Fibroblast of skin of right biceps (primary cell): ENCODE measurements at places on chromosomes 7 and 10.

GRCh38 chr7:139663608-139664177 is 114.1 kb downstream of the HIPK2 start:
- DNase-seq: no peak

GRCh38 chr10:96548589-96548988 is 34.9 kb upstream of the TLL2 start:
- peak; percentile 3 for DNase-seq

DNA sequence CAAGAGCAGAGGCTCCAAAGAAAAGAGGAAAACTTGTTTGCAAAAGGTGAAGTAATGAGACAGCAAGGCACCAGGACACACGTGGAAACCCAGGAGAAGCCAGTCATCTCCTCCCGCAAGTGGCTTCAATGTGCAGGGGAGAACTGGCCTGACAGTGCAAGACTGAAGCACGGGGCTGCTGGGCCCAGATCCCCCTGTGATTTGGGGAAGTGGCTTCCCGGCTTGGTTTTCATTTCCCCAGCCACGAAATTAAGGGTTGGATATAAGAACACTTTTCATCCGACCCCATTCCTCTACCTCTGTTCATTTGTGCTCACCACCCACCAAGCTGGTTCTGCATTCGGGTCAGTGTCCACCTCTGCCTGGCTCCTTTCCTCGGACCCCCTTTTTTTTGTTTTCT is 306.4 kb downstream of the FGFR2 start:
- no peak for DNase-seq

- no peak for DNase-seq
These were observed 91.6 kb downstream of the AKR1D1 start for GRCh38 chr7:138167869-138168296.

GRCh38 chr10:1015688-1016087 is 10.0 kb downstream of the IDI2 start:
- DNase-seq: no peak

- no peak for DNase-seq
These were observed 7.0 kb downstream of the PTF1A start for GRCh38 chr10:23198940-23199767.

DNA sequence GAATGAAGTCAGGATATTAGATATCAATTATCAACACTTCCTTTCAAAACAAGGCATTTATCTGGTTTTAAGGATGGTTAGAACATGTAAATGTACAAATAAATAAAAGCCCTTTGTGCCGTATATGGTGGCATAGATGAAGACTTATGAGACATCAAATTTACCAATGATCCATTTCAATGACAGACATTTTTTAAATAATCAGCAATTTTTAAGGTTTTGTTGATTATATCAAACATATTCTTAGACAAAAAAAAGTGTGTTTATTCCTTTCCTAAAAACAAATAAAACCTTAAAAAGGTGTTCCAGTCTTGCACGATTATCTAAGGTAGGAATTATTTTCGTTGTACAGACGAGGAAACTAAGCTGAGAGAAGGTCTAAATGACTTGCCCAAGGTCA is 13.8 kb downstream of the APBB1IP start:
- DNase-seq: no peak

- no peak for DNase-seq
These were observed 190.9 kb upstream of the YAE1 start for GRCh38 chr7:39375047-39375873.

DNA sequence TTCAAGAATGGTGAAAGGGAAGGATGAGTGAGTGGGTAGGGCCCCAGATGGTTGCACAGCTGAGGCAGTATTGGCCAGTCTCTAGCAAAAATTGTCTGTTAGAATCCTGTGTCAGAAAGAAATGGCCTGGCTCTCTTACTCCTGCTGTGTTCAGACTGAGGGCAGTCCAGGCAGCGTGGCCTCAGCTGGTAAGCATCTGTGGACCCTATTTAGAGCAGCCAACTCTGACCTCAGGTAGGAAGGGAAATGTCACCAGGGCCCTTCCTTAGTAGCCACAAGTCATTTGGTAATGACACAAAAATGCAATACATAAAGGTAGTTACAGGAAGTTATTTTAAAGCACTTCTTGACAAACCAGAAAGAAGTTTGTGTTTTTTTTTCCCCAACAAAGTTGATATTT is 1194.7 kb downstream of the CNTNAP2 start:
- DNase-seq: no peak

- DNase-seq: peak; percentile 84
These were observed 1.5 kb downstream of the LIPK start for GRCh38 chr10:88707429-88708155.

DNA sequence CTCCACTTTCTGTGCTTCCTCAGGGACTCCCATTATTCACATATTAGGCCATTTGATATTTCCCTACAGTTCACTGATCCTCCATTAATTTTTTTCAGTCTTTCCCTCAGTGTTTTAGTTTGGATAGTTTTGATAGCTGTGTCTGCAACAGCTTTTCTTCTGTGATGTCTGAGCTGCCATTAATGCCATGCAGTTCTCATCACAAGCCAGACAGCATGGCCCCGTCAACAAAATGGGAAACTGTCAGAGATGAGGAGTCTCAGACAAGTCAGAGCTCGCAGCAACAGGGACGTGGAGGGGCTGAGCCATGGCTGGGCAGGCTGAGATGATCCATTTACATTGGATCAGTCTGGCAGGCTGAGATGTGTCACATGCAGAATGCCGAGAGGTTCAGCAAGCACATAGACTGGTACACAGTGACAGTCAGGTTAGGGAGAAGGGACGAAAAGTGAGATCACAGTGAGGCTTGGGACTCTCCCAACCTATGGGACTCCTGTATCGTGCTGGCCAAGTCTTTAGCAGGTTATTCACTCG is 65.4 kb downstream of the NPS start:
- DNase-seq: no peak

GRCh38 chr10:62613424-62613823 is 191.1 kb upstream of the ADO start:
- DNase-seq: peak; percentile 84

DNA sequence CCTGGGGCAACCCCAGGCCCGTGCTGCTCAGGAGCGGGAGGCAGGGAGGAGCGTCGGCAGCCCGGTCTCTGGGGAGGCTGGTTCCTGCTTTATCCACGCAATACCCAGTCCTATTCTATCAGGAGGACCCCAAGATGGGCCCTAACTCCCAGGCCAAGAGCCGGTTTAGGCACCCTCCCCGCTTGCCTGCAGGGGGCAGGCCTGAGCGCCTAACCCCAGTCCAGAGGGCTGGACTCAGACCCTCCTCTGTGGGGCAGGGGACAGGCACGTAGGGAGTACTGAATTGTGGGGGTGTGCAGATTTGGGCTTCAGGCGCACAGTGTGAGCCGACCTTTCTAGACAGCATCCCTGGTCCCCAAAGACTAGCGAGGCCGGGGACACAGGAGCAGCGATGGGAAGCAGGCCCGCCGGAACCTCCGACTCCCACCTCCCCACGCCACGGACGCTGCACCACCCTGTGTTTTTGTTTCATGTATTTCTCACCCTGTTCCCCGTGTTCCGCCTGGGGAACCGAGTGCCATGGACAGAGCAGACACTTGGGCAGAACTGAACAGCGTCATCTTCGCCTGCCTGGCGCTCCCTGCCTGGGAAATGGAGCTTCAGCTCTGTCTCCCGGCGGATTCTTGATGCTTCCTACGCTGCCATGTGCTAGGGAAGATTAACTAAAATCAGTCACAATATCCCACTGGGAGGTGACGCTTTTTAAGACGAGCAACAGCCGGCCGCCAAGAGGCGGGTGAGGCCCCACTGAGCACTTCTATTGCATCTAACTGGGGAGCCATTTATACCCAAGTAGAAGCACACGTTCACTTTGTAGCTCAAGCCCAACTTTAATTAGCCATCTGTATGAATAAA is 5.3 kb downstream of the NUDT1 start:
- no peak for DNase-seq

- no peak for DNase-seq
These were observed 74.9 kb upstream of the NRBF2 start for GRCh38 chr10:63058236-63058635.

- no peak for DNase-seq
These were observed 835.0 kb upstream of the COBL start for GRCh38 chr7:52151559-52151958.

GRCh38 chr10:86372784-86373239 is 6.2 kb upstream of the GRID1 start:
- DNase-seq: no peak

- DNase-seq: peak; percentile 95
These were observed 119.1 kb upstream of the JCAD start for GRCh38 chr10:30178356-30178964.

GRCh38 chr7:82162289-82162688 is 281.3 kb downstream of the CACNA2D1 start:
- peak; percentile 14 for DNase-seq

DNA sequence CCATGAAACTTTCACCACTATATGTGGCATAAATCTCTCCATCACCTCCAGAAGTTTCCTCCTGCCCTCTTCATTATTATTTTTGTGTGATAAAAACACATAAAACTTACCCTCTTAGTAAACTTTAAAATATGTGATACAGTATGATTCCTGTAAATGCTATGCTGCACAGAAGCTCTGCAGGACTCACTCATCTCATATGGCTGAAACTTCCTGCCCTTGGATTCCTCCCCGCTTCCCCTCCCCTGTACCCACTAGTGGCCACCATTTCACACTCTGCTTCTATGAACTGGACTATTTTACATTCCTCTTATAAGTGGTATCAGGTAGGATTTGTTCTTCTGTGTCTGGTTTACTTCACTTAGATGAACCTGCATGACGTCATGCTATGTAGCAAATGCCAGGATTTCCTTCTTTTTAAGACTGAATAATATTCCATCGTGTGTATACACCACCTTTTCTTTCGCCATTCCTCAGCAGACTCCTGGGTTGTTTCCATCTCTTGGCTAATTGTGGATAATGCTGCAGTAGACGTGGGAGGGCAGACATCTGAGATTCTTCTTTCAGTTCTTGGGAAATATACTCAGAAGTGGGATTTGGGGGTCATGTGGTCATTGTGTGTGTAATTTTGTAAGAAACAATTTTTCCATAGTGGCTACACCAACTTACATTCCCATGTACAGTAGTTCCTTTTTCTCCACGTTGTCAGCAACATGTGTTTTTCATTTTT is 335.2 kb downstream of the SDK1 start:
- DNase-seq: peak; percentile 2

DNA sequence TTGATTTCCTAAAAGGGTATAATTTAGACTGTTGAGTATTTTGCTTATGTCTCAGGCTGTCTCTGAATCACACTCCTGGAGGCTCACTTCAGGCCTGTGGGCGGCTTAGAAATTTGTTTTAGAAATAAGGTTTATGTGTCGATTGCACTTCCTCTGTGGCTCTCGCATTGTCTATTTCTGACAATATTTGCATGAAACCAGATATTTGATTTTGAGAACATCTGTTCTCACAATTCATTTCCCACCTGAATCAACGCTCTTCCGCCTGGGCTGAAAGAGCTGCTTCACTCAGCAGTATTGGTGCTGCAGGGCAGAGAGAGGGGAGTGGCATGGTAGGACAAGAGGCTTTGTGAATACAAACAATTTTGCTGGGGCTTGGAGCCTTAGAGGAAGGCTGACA is 262.0 kb downstream of the ADRA2A start:
- no peak for DNase-seq

DNA sequence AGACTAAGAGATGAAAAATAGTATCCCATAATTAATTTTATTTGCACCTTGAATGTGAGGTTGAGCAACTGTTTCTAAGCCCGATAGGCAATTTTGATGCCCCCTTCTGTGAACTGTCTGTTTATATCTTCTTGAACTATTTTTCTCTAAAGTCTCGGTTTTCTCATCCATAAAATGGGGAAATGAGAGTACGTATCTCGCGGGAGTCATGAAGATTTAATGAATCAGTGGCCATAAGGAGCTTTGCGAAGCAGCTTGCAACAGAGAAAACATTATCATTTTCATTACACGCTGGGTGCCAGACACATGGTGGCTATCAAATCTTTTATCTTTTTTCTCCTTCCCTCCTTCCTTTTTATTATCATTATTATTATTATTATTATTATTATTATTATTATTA is 108.1 kb upstream of the CARD11 start:
- DNase-seq: no peak

- no peak for DNase-seq
These were observed 109.1 kb downstream of the POU6F2 start for GRCh38 chr7:39086638-39087360.

DNA sequence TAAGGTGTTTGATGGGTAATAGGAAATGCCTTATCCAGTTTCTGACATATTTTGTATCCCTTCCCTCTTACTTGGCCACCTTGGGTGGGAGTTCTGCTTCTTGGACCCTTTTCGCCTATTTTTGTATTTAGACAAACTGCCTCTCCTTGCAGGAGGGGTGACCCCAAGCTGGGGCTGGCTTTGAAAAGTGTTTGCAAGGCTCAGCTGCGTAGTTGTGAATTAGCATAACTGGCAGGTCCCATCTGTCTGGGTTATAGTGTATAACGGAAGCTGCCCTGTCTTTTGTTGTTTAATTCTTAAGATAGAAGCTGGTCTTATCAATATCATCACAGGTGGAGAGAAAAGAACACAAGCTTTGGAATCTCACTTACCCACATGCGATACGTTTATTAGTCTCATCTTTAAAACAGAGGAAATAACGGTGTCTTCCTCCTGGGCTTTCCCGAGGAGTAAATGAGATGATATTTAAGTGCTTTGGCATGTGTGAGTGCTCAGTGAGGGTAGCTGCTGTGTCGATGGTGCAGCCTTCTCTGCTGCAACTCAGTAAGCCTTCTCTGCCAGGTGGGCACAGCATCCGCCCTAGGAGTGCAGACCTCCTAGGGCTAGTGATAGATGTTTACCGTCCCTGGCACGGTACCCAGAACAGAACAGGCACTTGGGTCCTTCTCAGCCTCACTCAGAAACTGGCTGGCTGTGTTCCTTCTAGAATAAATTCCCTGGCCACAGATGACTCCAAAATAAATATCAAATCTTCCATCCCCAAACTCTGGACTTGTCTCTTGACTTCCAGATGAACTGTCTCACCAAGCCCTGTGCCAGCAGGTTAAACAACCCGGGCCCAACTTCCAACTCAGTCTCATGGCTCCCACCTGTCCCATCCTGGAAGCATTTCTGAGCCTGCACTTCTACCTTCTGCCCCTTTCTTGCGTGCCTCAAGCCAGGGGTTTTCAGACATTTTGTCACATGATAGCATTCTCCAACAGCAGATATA is 227.3 kb downstream of the GFRA1 start:
- DNase-seq: no peak

DNA sequence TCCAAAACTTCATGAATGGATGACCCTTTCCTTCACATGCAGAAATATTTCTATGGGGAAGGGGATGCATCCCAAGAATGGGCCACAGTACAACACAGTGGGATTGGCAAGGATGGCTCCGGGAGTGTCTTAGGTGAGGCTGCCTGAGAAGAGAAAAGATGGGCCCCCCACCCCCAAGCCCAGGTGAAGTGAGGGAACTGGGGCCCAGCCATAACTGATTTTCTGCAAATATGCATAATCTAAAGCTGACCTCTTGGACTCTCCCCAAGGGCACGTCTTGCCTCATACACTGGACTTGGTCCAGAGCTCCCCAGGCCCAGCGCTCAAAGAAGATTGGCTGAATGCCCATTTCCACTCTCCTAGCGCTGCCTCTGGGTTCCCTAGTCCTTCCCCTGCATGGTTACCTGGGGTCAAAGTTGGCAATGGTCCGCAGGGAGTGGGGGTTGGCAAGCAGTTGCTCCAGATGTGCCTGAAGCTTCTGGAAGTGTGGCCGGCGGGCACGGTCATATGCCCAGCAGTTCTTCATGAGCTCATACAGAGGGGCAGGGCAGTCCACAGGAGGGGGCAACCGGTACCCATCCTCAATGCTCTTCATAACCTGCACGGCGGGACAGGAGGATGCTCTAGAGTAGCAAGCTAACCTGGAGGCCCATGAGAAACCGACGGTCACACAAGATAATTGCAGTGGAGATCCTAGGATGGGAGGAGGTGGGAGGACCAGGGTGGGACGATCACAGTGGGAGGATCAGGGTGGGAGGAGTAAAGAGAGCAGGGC is 12.3 kb downstream of the ZYX start:
- DNase-seq: no peak
